ENCODE measurements at places on chromosomes 7 and 10.

DNA sequence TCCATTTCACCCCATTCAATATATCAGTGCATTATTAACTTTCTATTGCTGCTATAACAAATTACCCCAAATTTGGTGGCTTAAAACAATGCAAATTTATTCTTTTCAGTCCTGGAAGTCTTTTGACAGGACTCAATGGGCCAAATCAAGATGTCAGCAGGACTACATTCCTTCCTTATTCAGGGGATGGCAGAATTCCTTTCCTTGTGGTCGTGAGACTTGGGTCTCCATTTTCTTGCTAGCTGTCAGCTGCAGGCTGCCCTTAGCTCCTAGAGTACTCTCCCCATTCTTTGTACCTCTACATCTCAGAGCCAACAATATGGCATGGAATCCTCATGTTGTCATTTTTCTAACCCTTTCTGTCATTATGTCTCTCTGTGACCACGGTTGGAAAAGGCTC is 310.6 kb downstream of the HDAC9 start:
- no peak for DNase-seq

- DNase-seq = no peak
These were observed 6.2 kb upstream of the FRAT1 start for GRCh38 chr10:97312897-97313296.

DNA sequence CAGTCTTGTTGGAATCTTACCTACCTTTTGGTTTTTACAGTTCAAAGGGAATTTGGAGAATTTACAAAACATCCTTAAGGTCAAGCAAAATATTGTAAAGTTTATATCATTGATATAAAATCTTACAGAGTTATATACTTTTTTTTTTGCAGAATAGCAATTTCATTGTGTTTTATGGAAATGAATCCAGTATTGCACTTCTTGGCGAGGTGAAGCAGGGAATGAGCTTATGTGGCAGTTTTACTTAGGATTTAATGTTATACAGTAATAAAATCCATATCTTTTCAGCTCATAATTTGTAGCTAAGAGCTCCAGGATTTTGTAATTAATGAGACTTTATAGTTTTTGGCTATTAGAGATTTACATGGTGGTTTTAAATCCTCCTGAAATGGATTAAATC is 5.0 kb downstream of the PRKAR2B start:
- DNase-seq = no peak

DNA sequence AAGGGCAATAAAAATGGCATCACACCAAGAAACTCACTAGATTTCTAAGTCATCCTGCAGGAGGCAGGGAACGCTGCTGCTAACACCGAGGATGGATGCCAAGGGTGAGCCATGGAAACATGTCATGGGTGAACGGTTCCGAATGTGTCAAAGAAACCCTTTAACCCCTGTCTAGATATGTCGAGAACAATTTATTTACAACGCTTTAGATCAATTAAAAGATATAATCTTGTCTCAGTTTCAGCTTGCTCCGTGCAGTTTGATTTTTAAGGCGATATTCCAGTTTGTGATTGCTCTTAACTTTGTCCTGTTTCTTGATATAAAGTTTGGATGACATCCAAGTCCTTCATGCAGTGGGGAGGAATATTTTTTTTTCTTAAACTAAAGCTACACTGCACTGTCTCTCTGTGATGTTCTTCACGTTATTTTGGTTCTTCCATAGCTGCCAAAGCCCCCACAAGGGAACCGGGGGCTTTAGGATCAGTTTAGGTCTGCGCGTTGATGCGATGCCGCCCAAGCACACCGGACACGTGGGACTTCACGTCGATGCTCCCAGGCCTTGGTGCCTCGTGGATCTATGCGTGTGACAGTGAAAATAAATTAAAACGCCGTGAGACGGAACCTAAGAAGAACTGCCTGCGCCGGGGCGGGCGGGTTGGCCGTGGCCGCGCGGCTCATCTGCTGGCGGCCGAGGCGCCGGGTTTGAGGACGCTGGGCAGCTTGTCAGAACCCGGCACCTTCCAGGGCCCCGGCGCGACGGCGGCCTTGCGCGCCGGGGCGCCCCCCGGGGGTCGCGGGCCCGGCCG is 220.3 kb downstream of the PHTF2 start:
- DNase-seq = no peak

- DNase-seq = no peak
These were observed 6.7 kb upstream of the GRIFIN start for GRCh38 chr7:2482725-2483451.

- no peak for DNase-seq
These were observed 2.8 kb downstream of the CYP26C1 start for GRCh38 chr10:93063144-93063976.

GRCh38 chr7:13106513-13106912 is 419.1 kb downstream of the ARL4A start:
- DNase-seq = no peak

Data from activated CD4-positive, alpha-beta T cell treated with anti-CD3 and anti-CD28 coated beads, Interleukin-10, Interleukin-2, amounts not matched to agents 100 ng/mL and 50 ng/mL, durations not matched to agents 16 hours and 8 hours (primary cell).